ENCODE measurements at places on chromosomes 7 and 10.

GRCh38 chr10:119515511-119516045 lies 26.9 kb downstream of the RGS10 start:
- no peak for DNase-seq

- DNase-seq, result no peak
Measured at GRCh38 chr10:121597504-121598262, 561 bp downstream of the FGFR2 start.

GRCh38 chr7:80726666-80727065 lies 88.2 kb downstream of the CD36 start:
- DNase-seq, result no peak

DNA sequence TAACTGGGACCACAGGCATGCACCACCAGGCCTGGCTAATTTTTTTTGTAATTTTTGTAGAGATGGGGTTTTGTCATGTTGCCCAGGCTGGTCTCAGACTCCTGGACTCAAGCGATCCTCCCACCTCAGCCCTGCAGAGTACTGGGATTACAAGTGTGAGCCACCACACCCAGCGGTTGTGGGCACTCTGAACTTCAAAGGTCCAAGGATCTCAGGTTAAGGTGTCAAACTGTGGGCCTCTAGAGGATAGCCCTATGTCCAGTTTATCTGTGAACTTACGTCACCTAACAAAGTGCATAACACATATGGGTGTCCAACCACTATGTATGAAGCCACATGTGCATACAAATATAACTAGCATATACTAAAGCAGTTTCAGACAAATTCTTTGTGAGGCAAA lies 3.2 kb upstream of the IL2RA start:
- DNase-seq, result no peak

DNA sequence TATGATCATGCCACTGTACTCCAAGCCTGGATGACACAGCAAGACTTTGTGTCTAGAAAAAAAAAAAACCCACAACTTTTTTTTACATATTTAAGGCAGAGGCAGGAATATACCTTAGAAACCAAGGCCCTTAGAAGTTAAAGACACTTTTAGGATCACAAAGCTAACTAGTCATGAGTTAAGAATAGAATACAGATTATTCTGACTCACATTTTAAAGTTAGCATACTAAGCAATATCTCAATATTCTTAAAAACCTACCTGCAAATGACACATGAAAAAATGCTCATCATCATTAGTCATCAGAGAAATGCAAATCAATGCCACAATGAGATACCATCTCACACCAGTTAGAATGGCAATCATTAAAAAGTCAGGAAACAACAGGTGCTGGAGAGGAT lies 177.7 kb downstream of the CHCHD3 start:
- no peak for DNase-seq

- no peak for DNase-seq
Measured at GRCh38 chr7:36001546-36001945, 151.5 kb upstream of the EEPD1 start.
